ENCODE measurements at places on chromosomes 11 and 22.
A peak's percentile ranks its signal among the peaks of the same experiment; 100 is the strongest.

GRCh38 chr11:47565340-47566148, at the start of gene PTPMT1:
PTPMT1 (plus strand) TSS chr11:47565599; CDS start chr11:47565623, 24 bp downstream.
- peak; percentile 61 for DNase-seq

- DNase-seq, result no peak
Observed at GRCh38 chr22:42591987-42592386, 22.7 kb downstream of the POLDIP3 start.

- DNase-seq, result peak; percentile 61
Observed at GRCh38 chr11:6438979-6439571, 1.7 kb downstream of the HPX start.

- DNase-seq, result no peak
Observed at GRCh38 chr11:134071766-134072402, 3.0 kb downstream of the JAM3 start.

- DNase-seq, result peak; percentile 53
Observed at GRCh38 chr11:68014157-68014946, 4.2 kb downstream of the ALDH3B1 start.

DNA sequence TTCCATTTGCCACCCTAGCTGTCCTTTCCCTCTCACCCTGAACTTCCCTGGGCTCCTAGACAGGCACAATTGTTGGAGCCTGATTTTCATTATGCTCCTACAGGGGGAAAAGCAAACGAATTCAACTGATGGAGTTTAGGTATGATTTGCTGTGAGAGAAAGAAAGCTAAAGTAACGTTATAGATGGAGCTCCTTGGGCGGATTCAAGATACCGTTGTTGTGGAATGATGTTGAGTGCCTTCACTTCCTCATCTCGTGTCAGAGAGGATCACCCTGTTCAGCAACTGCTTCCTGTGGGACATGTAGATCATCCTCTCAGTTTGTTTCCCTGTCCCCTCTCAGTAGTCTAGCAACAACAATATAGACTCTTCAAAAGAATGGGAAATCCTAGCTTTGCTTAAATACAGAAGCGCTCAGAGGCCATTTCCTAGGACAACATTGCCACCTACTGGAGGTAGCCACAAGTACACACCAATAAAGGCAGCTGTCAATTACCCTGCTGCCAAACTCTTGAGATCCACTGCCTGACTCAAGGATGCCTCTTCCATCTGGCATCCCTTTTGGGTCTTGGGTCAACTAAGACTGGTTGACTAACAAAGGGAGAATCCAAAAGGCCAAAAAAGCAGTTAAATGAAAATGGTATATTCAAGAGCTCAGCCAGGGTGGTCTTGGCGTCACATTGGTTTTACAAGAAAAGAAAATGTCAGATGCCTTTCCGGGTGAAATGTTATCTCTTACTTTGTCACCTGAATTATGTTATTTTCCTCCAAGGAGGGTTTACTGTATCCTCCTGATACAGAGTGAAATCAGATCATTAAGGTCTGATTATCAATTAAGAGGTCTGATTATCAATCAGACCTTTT, 13.5 kb upstream of the DTX4 start:
- DNase-seq, result peak; percentile 64

GRCh38 chr22:20164863-20165262, 14.0 kb upstream of the CCDC188 start:
- DNase-seq, result no peak

- peak; percentile 81 for DNase-seq
Observed at GRCh38 chr11:107799218-107799859, 59.2 kb downstream of the SLC35F2 start.

- no peak for DNase-seq
Observed at GRCh38 chr11:8339592-8340022, 75.9 kb upstream of the LMO1 start.

DNA sequence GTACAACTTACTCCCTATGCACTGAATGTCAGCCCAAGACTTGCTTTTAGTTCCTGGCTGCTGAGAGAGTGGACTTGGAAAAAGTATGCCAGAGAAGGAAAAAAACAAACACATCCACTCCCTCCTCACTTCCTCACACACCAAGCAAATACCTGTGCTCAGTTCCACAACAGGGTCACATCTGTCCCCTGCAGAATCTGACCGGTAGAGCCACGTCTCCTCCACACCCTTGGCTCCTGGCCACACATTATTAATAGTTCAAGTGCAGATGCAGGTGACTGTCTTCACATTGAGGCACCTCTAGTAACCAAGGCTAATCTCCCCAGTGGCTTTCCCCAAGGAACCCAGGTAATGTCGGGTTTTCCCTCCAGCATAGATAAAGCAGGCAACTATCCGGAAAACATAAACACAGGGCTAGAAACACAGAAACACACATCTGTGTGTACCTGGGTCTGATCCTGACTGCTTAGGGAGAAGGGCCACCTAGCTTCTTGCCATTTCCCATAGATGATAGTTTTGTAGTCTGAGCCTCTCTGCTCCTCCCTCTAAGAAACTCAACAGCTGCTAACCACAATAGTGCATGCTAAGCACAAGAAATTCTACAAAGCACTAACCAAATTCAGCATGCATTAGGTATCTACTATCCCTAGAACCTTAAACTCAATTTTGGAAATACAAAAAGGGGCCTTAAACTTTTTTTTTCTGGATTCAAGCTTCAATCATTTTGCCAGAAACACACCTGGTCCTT, 10.2 kb downstream of the SYTL2 start:
- DNase-seq, result peak; percentile 60
